Activated CD8-positive, alpha-beta T cell treated with anti-CD3 and anti-CD28 coated beads for 36 hours (primary cell): ENCODE measurements at places on chromosomes 1 and 21. TPM values are rescaled to one million over a fixed set of nuclear protein-coding genes. Genes with fewer than 3 reads are reported as not detected.

IVL gene
- not detected for total RNA-seq

PRRX1 gene
- total RNA-seq = not detected

PCNX2 gene
- 14.4 TPM for total RNA-seq

A3GALT2 gene
- not detected for total RNA-seq

DNA sequence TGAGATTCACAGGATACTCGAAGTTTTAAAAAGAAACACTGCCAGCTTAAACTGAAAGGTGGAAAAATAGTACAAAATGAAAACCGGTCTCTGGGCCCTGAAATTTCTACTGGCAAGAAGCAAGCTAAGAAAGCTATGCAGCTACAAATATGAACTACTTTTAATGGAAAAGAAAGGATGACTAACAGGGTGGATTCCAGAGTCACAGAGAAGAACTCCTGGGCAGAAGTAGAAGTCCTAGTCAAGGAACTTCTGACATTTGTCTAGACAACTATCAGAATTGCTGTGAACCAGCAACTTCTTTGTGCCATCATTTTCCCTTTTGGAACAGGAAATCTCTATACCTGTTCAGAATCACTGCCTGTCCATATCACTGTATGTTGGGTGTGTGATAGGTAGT is 38.1 kb downstream of the CD160 start:
- no peak for DNase-seq

GRCh38 chr1:181397845-181398244 is 85.5 kb upstream of the CACNA1E start:
- peak; percentile 51 for DNase-seq

SNRNP40 gene
- total RNA-seq = 98.6 TPM

- DNase-seq = peak; percentile 21
Observed at GRCh38 chr1:42756956-42757891, 9.6 kb downstream of the P3H1 start.

GLMP gene
- 11.3 TPM for total RNA-seq

DNA sequence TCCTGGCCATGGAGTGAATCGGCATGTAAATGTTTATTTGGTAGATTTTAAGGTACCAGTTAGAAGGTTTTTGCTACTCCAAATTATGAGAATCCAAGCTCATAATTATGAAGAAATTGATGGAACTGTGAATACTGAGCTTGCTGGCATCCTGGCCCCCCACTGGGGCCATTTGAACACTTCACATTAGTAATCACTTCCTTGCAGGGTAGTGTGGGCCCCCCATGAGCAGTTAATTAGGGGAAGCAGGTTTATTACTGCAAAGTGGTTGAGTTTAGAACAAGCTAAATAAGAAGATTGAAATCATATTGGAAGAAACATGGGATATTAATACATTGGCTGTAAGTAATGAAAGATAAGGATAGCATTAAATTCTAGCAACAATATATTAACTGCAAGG is 86.7 kb downstream of the S1PR1 start:
- no peak for DNase-seq

DNA sequence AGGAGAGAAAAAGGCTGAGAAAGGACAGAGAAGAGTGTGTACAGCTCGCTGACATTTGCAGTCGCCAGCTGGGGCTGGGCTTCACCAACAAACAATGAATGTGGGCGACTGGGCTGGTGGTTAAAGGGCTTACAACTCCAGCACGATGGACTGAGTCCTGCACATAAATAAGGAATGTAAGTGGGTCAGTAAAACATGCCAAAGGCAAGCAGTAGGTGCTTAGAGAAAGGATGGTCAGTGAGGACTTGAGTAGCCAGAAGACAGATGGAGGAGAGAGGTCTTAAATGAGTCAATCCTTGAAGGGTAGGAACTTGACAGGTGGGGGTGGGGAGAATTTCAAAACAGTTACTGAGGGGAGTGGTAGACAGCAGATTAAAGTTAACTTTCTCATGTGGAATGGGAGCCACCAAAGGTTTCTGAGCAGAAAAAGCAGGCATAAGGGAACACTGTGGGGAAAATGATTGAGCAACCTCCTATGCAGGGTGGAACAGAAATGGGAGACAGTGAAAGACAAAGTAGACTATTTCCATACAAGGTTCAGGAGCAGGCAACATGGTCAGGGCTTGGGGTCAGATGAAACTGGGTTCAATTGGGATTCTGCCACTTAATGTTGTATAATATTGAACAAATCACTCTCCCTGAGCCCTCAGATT is 37.4 kb downstream of the GADD45A start:
- DNase-seq = no peak
